Stimulated activated CD4-positive, alpha-beta T cell treated with anti-CD3 and anti-CD28 coated beads, Interleukin-1b, Interleukin-23, amount 100 ng/mL, for 1 hour (primary cell): ENCODE measurements at places on chromosomes 3 and 15.

- DNase-seq: no peak
These were observed 50.7 kb downstream of the LINGO1 start for GRCh38 chr15:77581896-77582569.

DNA sequence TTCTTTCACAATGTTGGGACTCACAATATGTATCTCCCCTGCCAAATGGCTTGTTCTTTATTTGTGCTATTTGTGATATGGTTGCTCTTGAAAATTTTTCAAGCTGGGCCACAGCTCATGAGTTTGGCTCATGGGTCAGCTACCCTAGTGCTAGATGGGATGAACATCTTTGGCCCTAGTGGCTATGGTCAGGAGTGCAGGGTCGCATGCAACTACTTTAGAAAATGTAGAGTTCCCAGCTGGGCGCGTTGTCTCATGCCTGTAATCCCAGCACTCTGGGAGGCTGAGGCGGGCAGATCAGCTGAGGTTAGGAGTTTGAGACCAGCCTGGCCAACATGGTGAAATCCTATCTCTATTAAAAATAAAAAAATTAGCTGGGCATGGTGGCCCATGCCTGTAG lies 55.8 kb downstream of the POLR2M start:
- DNase-seq: no peak

- DNase-seq: no peak
These were observed 128.6 kb downstream of the TPRG1 start for GRCh38 chr3:189300345-189300744.

DNA sequence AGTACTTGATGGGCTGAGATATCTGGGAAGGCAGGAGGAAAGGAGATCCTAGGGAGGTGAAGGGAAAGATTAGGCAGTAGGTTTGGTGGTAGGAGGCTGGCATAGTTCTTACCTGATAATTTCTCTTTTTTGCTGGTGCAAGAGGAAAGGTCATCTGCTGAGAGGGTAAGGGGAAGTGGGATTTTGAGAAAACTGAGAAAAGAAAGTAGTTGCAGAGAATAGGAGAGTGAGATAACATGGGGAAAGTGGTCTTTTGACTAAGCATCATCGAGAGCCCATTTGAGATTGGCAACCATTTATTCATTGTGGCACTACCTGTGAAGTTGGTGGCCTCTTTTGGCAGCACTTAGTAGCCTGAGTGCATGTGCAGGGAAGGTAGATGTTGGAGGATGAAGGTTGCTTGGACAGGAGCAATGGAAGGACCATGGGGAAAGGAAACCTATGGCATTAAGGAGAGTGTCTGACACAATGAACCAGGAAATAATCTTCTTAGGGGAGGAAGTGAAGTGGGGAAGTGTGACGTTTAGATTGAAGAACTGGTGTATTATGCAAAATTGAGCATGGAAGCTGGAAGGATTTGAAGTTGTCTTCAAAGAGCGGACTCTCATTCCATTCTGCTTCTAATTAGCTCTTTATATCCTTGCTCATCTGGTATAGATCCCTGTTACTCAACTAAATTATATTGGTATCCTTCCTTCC lies 21.9 kb upstream of the USP13 start:
- DNase-seq: no peak

- no peak for DNase-seq
These were observed 256.1 kb upstream of the ADAMTS9 start for GRCh38 chr3:64943866-64944265.

- no peak for DNase-seq
These were observed 53.4 kb upstream of the C15orf39 start for GRCh38 chr15:75148280-75148679.
